Mammary microvascular endothelial cell (primary cell): ENCODE measurements at places on chromosomes 7 and 10. TPM values are rescaled to one million over a fixed set of nuclear protein-coding genes. Genes with fewer than 3 reads are reported as not detected.

AQP1 gene
- 1.4 and 4.9 TPM in 2 replicates for total RNA-seq

SEMA3D gene
- total RNA-seq = 3.2 and 3.8 TPM in 2 replicates

ZPBP gene
- total RNA-seq = not detected in 2 replicates

SFTPA1 gene
- not detected in 2 replicates for total RNA-seq

OR2A14 gene
- total RNA-seq = not detected in 2 replicates

SLC13A4 gene
- total RNA-seq = not detected in 2 replicates

FGFBP3 gene
- 0.15 and 0.33 TPM in 2 replicates for total RNA-seq

ADCY1 gene
- total RNA-seq = 0.07 and 0.25 TPM in 2 replicates

ZMIZ1 gene
- total RNA-seq = 18.1 and 34.2 TPM in 2 replicates

AHCYL2 gene
- total RNA-seq = 4.0 and 4.5 TPM in 2 replicates

KIN gene
- 6.3 and 14.1 TPM in 2 replicates for total RNA-seq
